Kidney (tissue), 22 donors: ENCODE measurements at places on chromosomes 1 and 21. TPM values are rescaled to one million over a fixed set of nuclear protein-coding genes. Genes with fewer than 3 reads are reported as not detected.

The SPATA17 gene
- 5.7 TPM for total RNA-seq

The NTMT2 gene
- not detected for total RNA-seq

DNA sequence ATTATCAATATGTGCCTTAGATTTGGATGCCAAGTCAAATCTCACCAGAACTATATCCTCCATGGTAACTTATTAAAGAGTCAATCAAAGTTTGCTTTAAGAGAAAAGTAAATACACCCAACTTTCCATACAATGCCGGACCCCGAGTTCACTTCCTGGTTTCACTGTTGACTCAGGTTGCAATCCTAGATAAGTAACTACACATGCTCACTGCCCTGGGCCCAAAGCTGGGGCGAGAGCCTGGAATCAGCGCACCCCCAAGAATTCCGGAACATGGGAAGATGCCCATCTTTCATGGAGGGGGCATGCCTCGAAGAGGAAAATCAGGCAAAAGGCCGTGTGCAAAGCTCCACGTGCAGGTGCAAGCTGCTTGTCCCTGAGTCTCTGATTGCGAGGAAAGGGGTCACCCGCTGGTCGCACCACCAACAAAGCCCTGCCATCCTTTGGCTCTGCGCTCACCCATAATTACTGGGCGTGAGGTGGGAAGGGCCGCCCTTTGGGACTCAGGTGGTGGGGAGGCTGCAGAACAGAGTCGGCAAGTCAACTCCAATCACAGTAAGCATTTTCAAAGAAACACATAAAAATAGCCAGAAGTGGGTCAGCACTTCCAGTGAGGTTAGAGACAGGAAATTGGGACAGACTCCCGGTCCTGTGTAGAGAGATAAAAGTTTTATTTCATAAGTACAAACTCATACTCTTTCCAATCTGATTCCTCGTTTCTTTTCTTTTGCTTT is 167.7 kb downstream of the TOMM20 start:
- no peak overlapping the region for H3K4me3 ChIP-seq
- H3K27me3 ChIP-seq: no peaks in the 10 kb centered on the region
- no peaks in the 10 kb centered on the region for H3K36me3 ChIP-seq
- no peak for DNase-seq

- no peaks in the 10 kb centered on the region for H3K27me3 ChIP-seq
- no peak for DNase-seq
- H3K4me1 ChIP-seq: no peaks in the 10 kb centered on the region
- no peaks in the 10 kb centered on the region for H3K36me3 ChIP-seq
- H3K4me3 ChIP-seq: no peak overlapping the region
- H3K27ac ChIP-seq: no peak overlapping the region
Measured at GRCh38 chr1:162471290-162471853, 26.2 kb upstream of the UHMK1 start.

- no peaks in the 10 kb centered on the region for H3K4me1 ChIP-seq
- no peak overlapping the region for H3K27ac ChIP-seq
- no peak overlapping the region for H3K4me3 ChIP-seq
- no peaks in the 10 kb centered on the region for H3K36me3 ChIP-seq
Measured at GRCh38 chr1:18716785-18717678, 86.4 kb downstream of the PAX7 start.
